ENCODE measurements at places on chromosomes 6 and 20.

DNA sequence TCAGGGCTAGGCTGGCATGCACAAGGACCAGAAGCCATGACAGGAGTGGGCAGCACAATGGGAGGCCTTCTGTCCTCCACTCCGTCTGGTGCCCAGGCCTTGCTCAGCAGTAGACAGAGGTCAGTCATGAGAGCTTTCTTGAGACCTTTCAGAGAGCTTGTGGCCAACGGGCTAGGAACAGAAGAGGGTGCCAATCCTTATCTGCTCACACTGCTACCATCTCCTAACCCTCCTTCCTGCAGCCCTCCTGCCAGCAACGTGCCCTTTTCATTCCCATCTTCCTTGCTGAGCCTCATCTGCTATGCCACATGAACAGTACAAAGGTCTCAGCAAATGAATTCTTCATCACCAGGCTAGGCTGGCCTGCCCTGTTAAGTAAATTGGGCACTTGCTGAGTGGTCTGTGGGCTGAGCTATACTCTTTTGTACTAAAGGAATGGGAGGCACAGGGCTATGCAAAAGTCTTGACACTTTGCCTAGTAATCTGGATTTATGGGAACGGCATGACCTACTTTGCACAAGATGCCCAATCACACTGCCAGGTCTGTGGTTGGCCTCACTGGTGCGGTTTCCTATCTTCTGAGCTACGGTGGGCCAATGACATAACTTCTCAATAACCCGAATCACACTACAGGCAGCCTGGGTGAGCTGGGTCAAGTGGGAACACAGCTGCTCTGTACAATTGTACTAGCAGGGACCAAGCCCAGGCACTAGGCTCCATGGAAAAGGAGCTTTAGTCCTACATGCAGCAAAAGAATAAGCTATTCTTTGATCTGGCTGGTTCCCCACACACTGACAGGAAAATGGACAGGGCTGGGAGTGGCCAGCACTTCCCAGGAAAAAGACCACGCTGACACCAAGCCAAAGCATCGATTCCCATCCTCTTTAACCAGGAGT, 47.8 kb downstream of the ELOVL5 start:
- no peak for DNase-seq

DNA sequence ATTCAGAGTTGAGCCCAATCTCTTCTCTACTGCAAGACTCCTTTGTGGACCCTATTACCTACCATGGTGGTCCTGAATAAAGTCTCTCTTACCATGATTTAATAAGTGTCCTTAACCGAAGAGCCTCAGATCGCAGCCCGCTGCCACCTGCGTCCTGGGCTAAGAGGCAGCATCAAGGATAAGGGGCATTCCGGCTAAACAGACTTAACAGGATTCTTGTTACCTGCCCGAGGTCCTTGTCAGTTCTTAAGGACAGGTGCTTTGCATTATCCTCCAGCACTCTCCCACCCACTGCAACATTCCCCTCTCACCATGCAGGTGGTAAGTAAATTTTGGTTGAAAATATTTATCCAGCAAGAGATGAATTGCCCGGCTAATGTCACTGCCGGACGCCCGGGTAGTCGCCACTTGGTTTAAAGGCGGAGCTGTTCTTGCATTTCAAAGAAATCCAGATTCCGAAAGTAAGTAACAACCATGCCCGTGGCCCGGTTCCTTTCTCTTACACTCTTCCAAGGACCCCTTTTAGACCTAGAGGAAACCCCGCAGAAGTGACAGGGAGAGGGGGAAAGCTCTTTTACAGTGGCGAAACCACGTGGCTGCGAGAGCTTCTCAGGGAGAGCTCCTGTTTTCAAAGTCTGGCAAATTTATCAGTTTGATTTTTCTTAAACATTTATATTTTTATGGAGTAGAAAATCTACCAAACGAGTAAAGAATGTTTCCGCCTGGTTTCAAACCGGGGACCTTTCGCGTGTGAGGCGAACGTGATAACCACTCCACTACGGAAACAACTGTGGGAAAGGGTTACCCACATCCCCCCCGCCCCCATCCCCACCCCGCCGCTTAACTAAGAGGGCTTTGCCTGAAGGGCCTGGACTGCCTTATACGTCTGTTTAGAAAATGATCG, 41.9 kb upstream of the PRSS16 start:
- no peak for DNase-seq

DNA sequence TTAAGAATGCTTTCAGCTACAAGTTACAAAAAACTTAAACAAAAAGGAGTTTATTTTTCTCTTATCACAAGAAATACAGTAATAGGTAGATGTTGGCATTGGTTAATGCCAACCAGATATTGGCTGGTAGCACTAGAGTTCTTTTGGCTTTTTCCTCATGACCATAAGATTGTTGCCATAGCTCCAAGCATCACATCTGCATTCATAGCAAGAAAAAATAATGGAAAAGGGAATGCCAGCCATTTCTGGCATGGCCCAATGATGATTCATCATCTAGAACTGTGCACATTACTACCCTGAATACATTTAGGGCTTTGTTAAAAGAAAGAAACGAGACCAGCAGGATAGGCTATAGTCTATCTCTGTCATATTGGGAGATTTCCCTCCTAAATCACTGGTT, 20.8 kb upstream of the SIRT5 start:
- no peak for DNase-seq

GRCh38 chr6:163793011-163793983, 378.8 kb downstream of the QKI start:
- no peak for DNase-seq

- no peak for DNase-seq
Observed at GRCh38 chr20:44223721-44224120, 13.2 kb upstream of the OSER1 start.

GRCh38 chr6:136338486-136338885, 48.8 kb upstream of the BCLAF1 start:
- DNase-seq = no peak

GRCh38 chr6:2497922-2498623, 252.6 kb downstream of the MYLK4 start:
- DNase-seq = peak; percentile 26

DNA sequence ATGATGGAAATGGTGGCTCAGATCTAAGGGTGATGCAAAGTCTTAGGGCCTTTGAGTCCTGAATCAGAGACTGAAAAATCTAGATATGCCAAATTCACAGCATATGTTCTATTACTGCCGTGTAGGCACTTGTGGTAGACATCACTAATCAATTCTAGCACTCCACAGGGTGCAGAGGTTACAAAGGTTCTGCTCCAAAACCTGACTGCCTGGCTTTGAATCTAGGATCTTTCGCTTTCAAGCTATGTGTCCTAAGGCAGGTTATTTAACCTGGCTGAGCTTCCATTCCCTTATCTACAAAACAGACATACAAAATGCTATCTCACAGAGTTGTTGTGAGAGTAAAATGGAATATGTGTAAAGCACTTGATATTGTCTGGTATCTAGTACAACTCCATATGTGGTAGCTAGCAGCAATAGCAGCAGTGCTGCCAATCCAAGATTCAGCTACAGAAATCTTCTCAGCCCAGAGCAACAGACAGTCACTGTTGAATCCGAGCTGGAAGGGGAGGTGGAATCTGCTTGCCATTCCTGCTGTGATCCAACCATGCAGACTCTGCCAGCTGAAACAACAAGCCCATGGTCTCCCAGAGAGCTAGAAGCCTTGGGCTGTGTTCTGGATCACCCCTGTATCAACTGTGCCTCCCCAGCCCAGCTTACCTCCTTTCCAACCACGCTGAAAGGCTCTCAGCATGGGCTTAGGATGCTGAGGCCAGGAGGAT, 206.9 kb downstream of the TFAP2C start:
- no peak for DNase-seq

GRCh38 chr20:61320691-61321425, 68.8 kb downstream of the CDH4 start:
- DNase-seq = no peak

DNA sequence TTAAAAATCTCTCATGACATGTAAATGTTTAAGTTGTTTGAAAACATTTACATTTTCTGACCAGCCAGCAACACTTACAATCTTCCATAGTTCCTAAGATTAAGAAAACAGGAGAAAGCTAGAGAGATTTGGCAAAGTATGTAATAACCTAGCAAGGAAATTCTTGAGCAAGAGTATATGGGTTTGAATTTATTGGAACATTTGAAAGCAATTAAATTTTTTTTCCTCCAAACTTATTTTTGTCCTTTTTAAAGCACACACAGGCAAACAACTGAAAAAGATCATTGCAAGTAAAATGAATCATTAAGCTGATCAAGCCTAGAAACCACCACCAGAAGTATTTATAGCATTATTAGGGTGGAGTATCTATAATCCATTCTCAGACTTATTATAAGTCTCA, 20.1 kb upstream of the ZNF217 start:
- no peak for DNase-seq

DNA sequence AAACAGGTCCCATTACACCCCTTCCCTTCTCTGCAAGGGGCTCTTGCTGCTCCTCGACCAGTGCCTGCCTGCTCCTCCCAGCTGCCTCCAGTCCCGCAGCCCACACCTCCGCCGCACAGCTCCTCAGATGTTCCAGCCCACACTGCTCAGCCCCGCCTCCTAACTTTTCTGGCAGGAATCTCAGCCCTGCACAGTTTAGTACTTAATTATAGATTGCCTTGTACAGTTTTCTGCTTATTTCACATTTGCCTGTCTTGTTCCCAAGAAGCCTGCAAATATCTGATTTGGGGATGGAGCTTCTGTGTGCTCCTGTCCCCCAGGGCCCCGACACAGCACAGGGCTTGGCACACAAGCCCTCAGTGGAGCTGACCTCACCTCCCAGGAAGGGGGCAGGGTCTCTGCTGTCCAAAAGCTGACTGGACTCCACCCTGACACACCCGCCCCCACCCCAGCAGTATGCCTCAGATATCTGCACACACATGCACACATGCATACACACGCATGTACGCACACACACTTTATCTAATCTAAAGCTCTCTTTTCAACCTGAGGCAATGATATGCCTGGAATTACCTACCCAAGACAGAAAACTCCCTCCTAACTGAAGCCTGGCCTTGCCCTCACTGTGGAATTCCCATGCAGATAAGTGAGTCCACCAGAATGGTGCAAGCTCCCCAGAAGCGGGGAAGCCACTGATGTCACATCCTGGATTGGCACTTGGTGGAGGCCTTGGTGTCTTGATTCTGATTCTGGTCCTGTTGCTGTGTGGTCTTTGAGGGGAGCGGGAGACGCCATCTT, 1.2 kb upstream of the PNPLA1 start:
- no peak for DNase-seq

All from NCI-H1105 (cell line).